Choroid plexus epithelial cell (primary cell): ENCODE measurements at places on chromosomes 7 and 10.

GRCh38 chr10:99235658-99236626 is at the start of gene HPSE2:
HPSE2 (minus strand) TSS chr10:99235852.
- no peak for DNase-seq

DNA sequence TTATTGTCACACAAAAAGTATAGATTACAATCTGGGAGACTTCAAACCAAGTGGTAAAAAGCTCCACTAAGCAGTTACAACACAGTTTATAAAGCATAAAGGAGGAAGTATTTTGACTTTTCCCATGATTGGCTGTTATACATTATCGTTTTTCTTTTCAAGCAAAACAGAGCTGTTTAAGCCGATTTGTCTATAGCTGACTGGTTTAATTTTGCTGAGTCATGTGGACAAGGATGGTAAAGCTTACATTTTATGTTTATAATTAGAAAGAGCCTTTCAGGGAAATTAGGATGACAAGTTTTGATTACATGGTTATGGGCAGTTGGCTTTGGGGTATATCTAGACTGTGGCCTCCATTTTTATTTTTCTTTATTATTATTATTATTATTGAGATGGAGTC is 152.5 kb upstream of the STK17A start:
- DNase-seq, result peak; percentile 8

DNA sequence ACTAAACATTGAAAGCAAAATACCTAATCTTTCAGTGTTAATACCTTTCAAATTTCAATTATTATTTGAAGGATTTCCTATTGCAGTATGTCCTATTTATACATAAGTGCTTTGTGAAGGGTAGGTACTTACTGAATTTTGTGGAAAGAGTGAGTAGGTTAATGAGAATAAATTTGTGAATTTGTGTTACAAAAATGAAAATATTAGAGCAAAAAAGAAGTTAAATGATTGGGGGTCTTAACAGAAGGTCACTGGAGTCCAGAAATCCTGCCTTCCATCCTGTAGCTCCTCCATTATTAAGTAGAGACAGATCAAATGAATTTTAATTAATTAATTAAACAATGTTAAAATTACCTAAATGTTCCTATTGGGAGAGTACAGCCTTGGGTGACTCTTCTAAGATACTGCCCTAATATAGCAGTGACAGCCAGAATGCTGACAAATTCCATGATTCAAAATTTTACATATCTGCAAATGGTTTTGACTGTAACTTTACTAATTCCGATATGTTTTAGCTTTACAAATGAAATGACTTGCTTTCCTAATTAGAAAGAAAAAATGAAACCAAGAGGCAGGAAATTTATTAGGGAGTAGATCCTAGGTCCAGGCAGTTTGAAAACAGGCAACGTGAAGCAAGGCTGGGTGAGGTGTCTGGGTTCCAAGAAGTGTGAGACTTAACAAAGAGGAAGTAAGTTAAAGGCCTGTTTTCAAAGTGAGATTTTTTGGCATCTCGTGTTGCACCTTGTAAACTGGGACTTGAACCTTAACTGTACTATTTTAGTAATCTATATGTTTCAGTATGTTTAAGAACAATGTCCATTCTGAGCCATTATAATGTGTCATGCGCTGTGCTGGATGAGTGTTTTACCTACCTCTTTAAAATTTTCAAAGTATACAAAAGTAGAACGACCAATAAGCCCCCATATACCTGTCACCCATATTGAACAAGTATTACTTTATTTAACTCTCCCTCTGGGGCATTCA is 1.5 kb downstream of the PIK3CG start:
- DNase-seq, result no peak

DNA sequence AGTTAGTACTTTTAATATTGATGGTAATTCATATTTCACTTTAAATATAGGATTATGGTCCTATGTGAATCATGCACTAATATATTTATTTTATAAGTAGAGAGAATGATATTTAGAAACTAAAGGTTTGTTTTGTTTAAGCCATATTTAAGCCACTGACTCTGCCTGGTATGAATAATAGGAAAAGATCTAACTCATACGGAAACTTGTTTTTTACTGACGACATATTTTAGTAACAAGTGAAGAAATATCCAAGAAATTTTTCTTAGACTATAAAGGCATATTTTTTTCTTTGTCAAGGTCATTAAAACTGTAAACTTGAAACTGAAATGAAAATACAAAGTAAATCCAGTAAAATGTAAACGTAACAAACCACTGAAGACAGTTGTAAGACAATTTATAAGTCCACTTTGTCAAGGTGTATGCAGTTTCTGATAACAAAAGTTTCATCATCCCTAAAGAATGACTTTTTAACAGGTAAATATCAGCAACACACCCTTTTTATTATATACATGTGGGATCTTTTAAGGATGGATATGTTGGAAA is 147.1 kb downstream of the PHF14 start:
- DNase-seq, result no peak

DNA sequence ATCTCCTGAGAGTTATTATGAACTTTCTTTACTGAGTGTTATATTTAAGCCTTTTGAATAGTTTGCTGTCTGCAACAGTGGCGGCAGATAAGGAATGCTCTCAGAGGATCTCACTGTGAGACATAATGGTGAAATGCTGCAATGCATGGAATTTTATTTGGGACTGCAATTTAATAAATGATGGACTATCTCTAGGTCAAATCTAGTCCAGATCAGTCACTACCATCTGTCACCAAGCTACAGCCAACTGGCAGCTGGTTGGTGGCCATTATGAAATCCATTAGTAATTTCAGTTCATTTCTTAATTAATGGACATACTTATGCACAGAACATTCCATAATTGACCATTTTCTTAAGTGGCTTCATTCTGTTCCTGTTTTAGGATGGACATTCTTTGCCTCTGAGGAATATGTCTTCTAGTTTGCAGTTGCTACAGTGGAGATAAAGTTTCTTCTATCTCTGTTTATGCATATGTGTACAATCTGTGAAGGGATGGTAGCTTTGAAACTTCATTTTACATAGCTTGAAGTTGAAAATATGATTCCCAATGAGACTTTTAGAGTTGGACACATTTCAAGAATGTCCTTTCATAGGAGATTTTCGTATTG is 586.6 kb downstream of the SUGCT start:
- peak; percentile 28 for DNase-seq
